ENCODE measurements at places on chromosomes 3 and 15.
A peak's percentile ranks its signal among the peaks of the same experiment; 100 is the strongest.

GRCh38 chr15:34064438-34064837, 25.4 kb upstream of the AVEN start:
- no peak for DNase-seq

- no peak for DNase-seq
These were observed 8.5 kb downstream of the SLC25A36 start for GRCh38 chr3:140950144-140950543.

DNA sequence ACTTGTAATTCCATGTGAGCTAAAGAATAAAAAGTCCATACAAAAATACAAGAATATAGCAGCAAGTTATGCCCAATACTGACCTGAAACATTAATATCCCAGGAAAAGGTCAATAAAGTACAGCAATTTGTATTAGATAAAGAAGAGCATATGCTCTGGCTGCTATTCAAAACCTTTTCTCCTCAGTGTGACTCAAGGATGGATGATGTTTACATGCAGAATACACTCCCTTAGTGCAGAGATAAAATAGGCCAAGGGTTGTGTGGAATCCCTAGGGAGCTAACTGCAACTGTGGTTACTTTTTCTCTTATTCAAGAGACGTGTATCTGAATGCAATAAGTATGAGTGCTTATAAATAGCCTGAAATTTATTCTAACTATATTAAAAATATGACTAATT, 78.7 kb downstream of the SLC9A9 start:
- DNase-seq, result no peak

DNA sequence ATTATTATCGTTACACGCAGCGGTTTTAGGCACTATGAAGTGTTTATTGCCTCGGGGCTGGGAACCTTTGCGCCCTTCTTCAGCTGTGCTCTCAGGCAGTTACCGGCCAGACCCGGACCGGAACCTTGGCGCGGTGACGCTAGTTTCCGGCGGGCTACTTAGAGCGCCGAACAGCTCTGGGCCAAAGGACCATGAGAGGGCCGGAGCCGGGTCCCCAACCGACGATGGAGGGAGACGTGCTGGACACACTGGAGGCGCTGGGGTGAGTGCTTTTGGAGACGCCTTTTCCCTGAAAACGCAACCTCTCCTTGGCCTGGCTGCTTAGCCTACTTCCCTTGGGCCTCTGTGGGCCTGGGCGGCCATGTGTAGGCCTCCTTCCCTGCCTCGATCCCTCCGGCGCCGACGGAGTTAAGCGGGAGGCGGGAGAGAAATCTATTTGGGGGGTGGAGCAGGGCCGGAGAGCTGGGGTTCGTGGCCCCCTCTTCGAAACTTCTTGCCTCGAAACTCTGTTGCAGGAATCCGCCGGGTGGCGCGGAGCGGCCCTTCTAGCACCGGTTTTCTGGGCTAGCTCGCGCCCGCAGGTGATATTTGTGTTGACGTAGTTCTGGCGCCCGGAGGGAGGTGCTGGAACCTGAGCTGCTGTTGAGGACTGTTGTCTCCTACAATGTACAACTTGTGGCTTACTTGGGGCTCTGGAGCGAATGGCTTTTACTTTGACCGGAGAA, at the start of gene FAM98B:
Gene FAM98B (plus strand): TSS at position 157 of the 725 bp plus-strand sequence. CDS start 35 bp downstream, at position 192.
- DNase-seq, result peak; percentile 93

GRCh38 chr3:29186131-29186599, 94.7 kb upstream of the RBMS3 start:
- DNase-seq, result no peak
